ENCODE measurements at places on chromosomes 16 and 17.

DNA sequence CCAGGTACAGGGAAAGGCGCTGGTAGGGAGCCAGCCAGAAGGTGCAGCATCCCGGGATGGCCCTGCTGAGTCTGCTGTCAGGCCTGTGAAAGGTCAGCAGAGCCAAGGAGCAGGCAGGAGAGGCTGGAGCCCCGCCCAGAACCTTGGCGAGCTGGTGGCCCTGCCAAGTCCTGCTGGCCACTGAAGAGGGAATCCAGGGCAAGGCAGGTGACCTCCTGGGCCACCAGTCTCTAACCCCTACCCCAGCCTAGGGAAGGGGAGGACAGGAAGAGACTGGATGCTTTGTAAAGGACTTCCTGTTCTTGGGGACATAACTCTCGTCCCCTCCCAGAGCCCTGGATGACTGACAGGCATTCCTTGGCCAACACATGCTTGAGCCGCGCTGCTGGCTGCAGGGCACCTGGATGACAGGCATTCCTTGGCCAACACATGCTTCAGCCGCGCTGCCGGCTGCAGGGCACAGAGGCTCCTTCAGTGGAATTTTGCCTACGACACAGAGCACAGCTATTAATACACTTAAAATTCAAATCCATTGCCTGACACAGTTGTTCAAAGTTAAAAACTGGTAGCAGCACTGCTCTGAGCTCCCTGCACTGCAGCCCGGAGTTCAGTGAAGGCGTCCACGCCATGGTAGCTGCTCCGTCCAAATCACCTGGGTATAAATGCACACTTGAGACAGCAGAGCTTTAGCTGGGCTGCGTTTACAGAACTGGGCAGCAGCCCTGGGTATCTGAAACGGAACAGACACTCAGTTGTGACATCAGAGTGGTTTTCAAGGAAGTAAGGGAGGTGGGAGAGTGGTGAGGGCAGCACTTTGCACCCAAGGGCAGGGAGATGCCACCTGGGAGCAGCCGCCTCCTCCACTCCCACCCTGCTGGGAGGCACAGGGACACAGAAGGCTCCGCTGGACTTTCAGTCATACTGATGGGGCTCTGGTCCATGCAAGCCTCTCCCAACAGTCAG lies 2.0 kb upstream of the BRICD5 start:
- DNase-seq = no peak

DNA sequence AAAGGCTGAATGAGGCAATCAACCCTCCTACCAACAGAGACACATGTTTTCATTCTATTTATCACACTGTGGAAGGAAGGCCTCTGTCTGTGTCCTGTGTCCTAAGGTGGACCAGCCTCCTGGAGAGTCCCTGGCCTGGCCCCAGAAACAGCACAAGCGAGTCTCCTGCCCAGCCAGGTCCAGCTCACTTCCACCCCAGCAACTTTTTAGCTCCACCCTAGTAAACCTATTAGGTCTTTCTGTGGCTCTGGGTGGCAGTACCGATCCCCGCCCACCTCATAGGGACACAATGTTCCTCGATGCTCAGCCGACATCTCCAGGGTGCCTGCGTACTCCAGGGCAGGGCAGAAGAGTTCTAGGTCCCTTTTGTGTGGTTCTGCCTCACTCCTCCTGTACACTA lies 10.7 kb downstream of the DRC3 start:
- DNase-seq = no peak

- DNase-seq = no peak
These were observed 21.6 kb downstream of the CTU2 start for GRCh38 chr16:88727871-88728270.

GRCh38 chr16:29765167-29766032 lies 12.7 kb upstream of the ZG16 start:
- no peak for DNase-seq

DNA sequence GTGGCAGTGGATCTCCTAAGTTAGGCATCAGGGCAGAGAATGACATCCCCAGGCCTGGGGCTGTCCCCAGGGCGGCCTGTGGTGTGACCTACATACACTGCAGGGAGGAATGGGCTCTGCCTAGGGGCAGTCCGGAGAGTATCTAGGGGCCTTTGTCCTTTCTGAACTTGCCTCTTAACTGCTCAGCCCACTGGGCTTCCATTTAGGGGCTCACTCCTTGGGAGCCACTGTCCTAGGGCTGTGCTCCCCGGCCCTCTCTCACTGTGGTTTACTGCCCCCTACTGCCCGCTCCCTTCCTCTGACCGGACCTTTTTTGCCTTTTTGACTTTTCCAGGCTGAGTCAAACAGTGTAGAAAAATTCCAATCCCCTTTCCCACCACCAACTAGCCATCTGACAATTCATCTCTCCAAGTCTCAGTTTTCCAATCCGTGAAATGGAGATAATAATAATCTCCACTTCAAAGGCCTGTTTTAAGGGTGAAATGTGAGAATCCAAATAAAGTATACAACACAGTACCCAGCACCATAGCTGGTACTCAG lies 66.8 kb downstream of the DNAH3 start:
- peak; percentile 38 for DNase-seq

- no peak for DNase-seq
These were observed 9.6 kb downstream of the CDC42EP4 start for GRCh38 chr17:73302189-73302588.

DNA sequence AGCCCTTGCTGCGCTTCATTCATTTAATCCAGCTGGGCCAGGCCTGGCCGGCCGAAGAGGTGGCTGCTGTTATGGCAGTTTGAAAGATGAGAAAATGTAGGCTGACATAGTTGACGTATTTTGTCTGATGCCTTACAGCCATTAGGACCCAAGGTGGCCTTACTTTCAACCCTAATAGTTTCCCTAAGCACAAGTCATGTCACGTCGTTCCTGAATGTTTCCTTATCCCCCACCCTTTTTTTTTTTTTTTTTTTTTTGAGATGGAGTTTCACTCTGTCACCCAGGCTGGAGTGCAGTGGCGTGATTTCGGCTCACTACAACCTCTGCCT lies 307 bp upstream of the GOT2 start:
- no peak for DNase-seq

DNA sequence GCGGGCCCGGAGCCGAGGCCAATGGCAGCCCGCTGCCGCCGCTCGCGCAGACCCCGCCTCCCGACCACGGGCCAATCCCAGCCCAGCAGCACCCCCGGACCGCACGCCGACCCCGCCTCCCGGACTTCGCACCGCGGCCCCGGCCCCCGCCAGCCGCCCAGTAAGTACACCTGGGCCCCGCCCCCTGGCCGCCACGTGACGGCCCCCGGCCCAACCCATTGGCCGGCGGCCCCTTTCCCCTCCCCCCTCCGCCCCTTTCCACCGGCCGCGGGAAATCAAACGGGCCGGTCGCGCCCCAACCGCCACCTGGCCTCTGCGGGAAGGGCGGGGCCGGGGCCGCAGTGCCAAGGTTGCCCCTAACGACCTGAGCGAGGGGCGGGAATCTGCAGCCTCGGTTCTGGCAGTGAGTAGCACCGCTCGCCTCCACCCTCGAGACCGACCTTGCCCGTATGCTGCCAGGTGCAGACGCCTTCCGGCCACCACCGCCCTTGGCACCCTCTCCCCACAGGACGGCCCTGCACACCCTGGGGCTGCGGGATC lies at the start of gene YBX2:
YBX2 (minus strand) TSS at position 26 of the 540 bp plus-strand sequence. CDS start 139 bp downstream, outside the sequence.
- peak; percentile 72 for DNase-seq

GRCh38 chr16:1810106-1810505 lies 16.5 kb downstream of the HAGH start:
- DNase-seq = no peak

- DNase-seq = no peak
These were observed 7.3 kb downstream of the DLX4 start for GRCh38 chr17:49976163-49976827.

DNA sequence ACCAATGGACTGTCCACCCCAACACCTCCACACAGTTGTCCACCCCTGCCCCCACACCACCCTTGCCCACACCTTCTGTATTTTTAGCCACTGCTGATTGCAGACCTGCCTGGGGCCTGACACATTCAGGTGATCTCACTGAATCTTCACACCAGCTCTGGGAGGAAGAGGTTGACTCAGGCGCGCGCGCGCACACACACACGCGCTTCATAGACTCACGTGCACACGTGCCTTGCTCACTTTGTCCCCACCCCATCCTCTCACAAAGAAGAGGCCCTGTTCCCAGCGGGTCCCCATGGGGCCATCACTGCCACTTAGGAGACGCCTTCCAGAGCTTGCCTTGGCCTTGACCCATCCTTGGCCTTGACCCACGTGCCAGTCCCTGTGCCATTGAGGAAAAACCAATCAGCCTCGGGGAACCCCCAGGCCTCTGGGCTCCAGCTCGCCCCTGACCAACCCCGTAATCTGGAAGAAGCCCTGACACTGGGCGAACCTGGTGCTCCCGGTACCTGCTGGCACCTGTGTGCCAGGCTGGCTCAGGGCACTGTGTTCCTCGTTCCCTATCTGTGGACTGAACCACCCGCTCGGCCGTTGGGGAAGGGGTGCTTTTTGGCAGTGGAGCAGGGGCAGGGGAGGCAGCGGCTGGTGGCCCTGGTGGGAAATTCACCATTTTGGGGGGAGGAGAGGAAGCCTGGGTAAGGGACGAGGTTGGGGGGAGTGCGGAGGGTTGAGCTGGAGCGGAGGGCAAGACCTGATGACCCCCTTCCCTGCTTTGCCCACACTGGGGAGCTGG lies 3.2 kb downstream of the NLGN2 start:
- no peak for DNase-seq

GRCh38 chr16:1159973-1160772 lies 7.3 kb downstream of the CACNA1H start:
- no peak for DNase-seq

DNA sequence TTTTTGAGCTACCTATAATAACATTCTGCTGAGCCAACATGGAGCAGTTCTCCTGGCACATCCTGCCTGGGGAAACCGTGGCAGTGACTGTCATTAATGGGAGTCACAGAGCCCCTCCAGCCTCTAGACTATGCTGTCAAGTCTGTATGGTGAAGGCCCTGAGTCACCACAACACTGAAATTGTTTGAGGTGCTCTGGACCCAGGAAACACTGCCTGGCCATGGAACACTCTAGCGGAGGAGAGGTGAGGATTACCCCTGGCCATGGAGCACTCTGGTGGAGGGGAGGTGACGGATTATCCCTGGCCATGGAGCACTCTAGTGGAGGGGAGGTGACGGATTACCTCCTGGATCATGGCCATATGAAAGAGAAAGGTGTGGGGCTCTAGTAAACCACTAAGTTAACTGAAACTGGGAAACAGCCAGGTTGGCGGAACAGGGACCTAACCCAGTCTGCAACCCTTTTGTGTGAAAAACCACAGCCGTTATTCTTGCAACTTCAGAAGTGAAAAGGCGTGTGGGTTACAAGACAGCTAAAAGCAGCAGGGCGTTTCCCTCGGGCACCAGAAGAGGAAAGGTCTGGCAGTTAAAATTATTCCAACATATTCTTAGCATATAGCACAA lies 156.7 kb downstream of the KCNJ12 start:
- DNase-seq = no peak

DNA sequence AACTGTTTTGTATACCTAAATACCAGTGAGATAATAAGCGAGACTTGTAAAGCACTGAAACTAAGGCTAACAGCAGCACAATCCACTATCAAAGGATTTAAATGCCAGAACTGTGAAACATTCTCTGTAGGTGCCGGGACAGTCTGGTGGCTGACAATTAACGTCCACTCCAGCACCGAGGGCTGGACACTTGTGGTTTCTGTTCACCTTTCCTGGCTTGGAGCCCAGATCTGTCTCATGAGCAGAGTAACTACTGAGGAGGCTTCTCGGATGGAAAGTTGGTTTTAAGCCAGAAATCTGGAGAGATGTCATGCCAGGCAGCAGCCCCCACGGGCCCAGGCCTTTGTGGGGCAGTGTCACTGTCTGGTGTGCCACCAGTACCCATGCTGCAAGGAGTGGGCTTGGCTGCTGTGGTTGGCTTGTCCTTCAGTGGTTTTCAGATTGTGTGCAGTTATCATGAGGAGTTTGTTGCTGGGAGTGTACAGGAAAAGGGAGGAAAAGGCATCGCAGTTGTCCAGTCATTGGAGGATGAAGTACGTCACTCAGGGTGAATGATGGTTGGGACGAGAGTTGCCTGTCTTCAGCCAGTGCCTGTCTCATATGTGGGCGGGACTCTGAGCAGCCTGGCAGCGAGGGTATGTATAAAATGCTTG lies 35.5 kb downstream of the UBN1 start:
- DNase-seq = no peak

GRCh38 chr16:85983606-85984230 lies 84.8 kb downstream of the IRF8 start:
- DNase-seq = no peak

GRCh38 chr17:31597646-31598398 lies 206.3 kb downstream of the RAB11FIP4 start:
- DNase-seq = no peak

DNA sequence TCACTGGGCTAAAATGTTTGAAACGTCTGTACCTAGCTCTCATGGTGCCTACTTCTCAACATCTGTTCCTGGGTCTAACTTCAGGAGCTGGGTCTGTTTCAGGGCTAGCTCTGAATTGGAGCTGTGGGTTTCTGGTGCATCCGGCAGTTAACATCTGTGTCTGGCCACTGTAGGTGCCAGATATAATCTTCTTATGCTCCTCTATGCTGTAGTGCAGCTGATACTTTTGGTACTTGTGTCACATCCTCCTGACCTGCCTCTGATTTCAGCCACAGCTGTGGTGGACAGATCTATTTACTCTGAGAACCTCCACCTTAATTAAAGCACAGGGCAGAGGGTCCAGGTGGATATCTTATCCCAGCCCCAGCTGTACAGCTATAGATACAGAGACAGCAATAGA lies 496.5 kb upstream of the CDH11 start:
- no peak for DNase-seq

DNA sequence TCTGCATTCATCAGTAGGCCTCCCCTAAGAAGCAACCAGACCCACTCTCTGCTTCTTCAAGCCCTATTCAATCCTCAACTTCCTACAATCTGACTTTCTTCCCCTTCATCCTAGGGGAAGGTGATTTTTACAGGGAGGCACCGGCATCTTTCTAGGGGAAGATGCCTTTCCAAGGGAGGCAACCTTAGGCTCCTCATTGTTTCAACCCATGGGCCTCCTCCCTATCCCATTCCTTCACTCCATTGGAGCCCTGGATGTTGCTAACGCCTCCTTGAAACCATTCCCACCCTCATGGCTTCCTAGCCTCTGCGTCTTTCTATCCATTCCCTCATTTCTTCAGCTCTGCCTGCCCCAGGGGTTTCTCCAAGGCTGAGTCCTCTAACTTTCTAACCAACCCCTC lies 2.7 kb upstream of the CUEDC1 start:
- no peak for DNase-seq

- DNase-seq = no peak
These were observed 122.8 kb upstream of the TBX2 start for GRCh38 chr17:61276806-61277205.

DNA sequence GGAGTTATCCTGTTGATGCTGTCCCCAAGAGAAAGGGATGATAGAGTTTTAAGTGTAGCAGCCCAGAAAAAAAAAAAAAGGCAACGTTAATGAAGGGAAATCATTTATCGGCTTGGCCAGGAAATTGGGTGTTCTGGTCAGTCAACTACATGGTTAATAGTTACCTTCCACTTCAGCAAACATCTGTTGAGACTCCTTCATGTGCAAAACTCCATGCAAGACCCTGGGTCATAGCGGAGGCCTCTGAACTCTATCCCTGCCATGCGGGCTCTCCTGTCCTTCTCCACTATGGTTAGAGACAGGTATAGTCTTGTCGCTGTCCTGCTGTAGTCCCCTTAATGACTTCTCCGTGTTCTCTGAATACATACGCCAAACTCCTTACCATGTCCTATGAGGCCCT lies 3.5 kb upstream of the LYRM9 start:
- DNase-seq = no peak
